HT1080 (cell line): ENCODE measurements at places on chromosomes 2 and 18. TPM values are rescaled to one million over a fixed set of nuclear protein-coding genes. Genes with fewer than 3 reads are reported as not detected.
A peak's percentile ranks its signal among the peaks of the same experiment; 100 is the strongest.

The ERICH2 gene
- not detected in 2 replicates for total RNA-seq

The RAMP1 gene
- 0.53 TPM in 1 of 2 replicates, not detected in the other for total RNA-seq

The SPHKAP gene
- not detected in 2 replicates for total RNA-seq

The CSRNP3 gene
- total RNA-seq: not detected in 2 replicates

The ATP6V1B1 gene
- not detected in 2 replicates for total RNA-seq

The PDE11A gene
- total RNA-seq: 0.30 and 0.42 TPM in 2 replicates

DNA sequence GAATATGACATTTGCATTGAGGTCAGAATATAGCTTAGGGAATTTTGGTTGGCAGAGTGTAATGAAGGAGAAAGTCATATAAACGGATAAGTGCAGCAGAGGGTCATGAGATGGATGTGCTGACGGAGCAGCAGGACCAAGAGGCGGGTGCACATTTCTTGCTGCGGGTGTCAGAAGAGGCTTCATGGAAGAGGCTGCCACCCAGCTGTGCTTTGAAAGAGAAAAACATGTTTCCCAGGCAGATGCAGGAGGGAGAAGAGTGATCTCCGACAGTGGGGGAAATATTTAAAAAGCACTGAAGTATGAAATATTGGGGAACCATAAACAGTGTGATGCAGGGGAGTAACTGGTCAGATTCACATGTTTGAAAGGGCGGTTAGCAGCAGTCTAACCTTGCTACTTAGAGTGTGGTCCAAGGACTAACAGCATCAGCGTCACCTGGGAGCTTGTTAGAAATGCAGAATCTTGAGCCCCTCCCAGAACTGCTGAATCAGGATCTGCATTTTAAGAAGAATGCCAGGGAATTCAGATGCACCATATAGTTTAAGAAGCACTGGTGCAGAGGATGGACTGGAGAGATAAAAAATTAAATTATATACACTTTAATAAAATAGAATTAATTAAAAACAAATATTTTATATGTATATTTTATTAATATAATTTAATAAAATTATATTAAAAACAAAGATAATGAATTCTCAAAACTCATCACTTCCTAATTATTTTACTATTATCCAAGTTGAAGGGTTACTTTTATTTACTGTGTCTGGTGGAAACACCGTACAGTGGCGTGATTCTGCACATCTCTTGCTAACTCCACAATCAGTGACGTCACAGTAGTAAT, 36.1 kb upstream of the SCYGR1 start:
- no peak for DNase-seq

DNA sequence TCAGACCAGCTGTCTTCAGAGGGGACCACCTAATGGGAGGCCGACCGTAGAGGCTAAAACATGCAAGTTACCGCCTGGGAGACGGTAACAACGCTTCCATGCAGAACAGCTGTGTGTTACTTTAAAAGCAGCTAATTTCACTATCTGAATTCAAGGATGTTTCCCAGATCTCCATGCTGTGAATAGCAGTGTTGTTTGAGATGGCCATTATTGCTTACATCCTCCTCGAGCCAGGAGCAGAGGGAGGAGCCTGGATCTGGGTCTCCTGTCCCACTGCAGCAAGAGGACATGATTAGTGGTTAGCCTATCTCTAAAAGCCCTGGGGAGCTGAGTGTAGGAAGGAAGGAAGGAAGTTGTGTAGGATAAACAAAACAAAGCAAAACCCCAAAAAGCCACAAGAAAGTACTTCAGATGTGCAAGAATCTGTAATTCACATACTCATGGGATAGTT, 50.9 kb downstream of the ACTR2 start:
- peak; percentile 60 for DNase-seq

GRCh38 chr2:228224410-228224809, 42.9 kb upstream of the SPHKAP start:
- peak; percentile 3 for DNase-seq

DNA sequence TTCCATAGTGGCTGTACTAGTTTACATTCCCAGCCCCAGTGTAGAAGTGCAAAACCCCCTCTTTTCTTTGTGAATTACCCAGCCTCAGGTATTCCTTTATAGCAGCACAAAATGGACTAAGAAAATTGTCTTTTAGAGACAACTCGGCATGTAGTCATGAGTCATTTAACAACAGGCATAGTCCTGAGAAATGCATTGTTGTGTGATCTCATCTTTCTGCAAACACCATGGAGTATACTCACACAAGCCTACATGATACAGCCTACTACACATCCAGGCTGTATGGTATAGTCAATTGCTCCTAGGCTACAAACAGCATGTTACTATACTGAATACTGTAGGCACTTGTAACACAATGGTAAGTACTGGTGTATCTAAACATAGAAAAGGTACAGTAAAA, 44.4 kb upstream of the MBP start:
- DNase-seq: peak; percentile 55

DNA sequence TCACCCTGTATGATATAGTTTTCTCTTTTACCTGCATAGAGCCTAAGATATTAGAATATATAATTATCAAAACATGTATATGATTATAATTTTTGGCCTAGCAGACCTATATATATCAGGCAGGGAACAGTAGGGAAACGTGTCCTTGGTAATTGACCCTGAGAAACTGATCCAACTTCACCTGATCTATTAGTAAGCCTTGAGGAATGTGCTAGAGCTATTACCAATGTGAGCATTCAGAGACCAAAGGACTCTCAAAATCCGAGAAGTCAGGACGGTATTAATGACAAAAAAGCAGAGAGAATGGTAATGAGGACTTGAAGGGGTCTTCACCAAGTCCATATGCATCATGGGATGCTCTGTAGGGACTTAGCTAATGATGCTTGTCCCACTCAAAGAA, 571.9 kb downstream of the CPS1 start:
- DNase-seq: no peak

DNA sequence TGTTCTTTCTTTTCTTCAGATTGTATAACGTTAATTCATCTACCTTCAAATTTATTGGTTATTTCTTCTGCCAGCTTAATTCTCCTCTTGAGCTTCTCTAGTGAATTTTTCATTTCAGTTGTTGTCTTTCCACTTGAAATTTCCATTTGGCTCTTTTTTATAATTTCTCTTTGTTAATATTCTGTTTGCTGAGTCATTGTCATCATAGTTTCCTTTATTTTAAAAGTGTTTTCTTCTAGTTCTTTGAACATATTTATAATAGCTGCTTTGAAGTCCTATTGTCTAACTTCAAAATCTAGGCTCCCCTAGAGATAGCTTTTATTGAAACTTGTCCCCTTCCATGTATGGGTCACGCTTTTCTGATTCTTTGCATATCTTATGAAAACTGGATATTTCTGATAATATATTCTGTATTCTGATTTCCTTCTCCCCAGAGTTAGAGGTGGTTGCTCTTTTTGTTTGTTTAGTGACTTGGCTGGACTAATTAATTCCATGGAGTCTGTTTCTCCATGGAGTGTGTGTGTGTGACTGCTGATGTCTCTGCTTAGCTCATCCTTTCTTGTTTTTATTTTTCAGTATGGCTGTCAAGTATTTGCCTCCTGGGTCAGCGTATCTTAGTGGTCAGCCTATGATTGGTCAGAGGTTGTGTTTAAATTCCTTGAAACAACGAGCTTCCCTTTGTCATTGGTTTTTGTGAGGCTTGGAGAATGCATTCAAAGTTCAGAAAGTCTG, 47.6 kb downstream of the DIS3L2 start:
- no peak for DNase-seq

- no peak for DNase-seq
Observed at GRCh38 chr2:19351899-19352697, 6.3 kb downstream of the OSR1 start.

DNA sequence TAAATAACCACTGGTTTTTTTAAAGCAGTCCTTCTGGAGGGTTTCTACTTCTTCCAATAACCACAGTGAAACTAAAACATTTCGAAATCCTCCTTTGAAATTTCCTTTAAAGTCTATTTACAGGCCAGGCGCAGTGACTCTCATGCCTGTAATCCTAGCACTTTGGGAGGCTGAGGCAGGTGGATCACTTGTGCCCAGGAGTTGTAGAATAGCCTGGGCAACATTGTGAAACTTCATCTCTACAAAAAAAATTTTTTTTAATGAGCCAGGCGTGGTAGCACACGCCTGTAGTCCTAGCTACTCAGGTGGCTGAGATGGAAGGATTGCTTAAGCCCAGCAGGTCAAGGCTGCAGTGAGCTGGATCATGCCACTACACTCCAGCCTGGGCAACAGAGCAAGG, 15.2 kb downstream of the KIDINS220 start:
- no peak for DNase-seq

DNA sequence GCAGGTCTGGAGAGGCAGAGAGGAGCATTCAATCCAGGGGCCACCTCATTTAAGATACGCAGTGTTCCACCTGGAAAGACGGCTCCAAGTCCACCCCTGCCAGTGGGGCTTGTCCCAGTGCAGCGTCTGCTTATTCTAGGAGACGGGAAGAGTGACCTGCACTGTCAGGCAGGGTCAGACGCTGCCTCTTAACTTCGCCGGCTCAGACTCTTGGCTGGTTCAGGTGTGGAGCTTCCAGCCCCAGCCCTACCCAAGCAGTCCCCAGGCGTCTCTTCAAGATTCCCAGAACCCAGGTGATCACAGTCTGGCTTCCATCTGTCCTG, 208.5 kb downstream of the TFCP2L1 start:
- no peak for DNase-seq

- DNase-seq: no peak
Observed at GRCh38 chr2:1233281-1233680, 180.0 kb upstream of the TPO start.

GRCh38 chr2:234363647-234364294, 133.1 kb downstream of the ARL4C start:
- no peak for DNase-seq

- no peak for DNase-seq
Observed at GRCh38 chr2:11234309-11234708, 79.0 kb downstream of the SLC66A3 start.

DNA sequence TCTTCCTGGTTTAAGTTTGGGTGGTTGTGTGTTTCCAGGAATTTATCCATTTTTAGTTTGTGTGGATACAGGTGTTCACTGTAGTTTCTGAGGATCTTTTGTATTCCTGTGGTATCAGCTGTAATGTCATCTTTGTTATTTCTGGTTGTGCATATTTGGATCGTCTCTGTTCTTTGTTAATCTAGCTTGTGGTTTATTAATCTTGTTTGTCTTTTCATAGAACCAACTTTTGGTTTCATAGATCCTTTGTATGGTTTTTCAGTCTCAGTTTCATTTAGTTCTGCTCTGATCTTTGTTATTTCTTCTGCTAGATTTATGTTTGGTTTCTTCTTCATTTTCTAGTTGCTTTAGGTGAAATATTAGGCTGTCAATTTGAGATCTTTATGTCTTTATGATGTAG, 202.4 kb upstream of the ZSWIM2 start:
- DNase-seq: no peak

- no peak for DNase-seq
Observed at GRCh38 chr2:115691409-115691808, 1249.0 kb downstream of the DPP10 start.
